ENCODE measurements at places on chromosomes 11 and 22.

DNA sequence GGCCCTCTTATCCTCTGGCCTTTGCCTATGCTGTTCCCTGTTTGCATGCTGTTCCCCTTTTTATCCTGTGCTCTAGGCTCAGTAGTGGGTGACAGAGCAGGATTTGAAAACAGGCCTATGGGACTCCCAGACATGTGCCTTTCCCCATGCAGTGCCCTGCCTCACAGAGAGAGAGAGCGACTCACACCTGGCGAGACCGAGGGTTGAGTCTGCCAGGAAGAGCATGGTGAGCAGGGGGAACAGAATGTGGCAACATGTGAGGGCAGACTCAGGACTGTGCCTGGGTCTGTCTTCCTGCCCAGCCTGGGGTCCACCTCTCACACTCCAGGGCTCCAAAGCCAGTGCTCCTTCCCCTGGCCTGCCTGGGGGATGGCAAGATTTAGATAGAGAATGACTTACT is 75.0 kb downstream of the NFAM1 start:
- no peak for DNase-seq

GRCh38 chr22:24502541-24502940 is 7.4 kb downstream of the UPB1 start:
- DNase-seq, result no peak

GRCh38 chr11:57134284-57134683 is 47.5 kb upstream of the LRRC55 start:
- DNase-seq, result no peak

- DNase-seq, result no peak
These were observed 388.6 kb downstream of the MN1 start for GRCh38 chr22:27412866-27413445.

DNA sequence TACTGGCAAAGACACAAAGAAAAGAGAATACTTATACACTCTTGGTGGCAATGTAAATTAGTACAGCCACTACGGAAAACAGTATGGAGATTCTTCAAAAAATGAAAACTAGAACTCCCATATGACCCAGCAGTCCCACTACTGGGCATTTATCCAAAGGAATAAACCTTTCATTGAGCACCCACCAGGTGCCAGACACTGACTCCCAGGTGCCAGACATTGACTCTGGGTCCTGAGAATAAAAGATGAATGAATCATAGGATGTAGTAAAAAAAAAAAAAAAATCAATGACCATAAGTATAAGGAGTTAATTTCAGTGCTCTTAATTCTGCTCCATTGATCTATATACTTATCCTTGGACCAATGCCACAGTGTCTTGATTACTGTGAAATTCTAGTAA is 28.2 kb downstream of the HEPHL1 start:
- no peak for DNase-seq

DNA sequence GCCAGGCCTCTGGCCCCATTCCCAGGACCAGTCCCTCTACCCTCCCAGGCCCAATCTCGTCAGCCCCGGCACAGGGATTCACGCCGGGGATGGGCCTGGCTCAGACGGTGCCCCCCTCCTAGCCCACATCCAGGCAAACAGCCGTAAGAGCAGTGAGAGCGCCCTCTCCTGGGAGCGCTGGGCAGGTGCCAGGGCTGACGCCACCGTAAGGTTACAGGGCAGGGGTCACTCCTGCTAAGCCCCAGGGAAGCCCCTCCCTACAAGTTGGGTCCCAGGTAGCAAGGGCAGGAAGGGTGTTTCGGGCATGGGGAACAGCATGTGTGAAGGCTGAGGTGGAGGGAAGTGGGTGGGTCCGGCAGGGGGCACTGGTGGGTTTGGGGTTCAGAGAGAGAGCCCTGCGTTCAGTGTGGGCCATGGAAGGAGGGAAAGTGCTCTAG is 19.2 kb upstream of the PPARA start:
- no peak for DNase-seq

- DNase-seq, result no peak
These were observed 8.1 kb upstream of the PANX2 start for GRCh38 chr22:50162391-50162956.

DNA sequence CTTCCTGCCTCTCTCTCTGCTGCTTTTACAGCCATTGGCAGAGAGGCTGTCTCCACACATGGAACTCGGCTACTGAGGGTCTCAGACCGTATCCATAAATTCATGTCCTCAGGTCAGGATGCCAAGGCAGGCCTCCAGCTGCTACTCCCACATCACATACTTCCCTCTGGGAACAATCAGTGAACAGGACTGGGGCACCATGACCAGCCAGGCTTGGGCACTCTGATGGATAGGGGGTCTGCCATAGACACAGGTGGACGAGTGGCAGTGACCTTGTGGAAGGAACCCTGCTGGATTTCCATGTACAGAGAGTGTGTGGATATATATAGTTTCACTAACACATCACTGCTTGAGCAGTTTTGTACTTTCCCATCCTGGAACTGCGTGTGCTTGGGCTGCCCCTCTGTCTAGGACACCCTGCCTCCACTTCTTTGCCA is 97.7 kb upstream of the PARVA start:
- DNase-seq, result no peak

DNA sequence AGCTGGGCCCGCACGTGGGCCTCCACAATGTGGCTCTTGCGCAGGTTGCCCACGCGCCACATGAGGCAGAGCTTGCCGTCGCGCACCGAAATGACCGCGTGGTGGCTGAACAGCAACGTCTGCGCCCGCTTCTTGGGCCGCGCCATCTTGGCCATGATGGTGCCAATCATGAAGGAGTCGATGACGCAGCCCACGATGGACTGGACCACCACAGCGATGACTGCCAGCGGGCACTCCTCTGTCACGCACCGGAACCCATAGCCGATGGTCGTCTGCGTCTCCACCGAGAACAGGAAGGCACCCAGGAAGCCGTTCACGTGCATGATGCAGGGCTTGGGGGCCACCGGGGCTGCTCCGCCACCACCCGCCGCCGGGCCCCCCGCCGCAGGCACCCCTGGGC is 27.5 kb downstream of the KCNJ4 start:
- no peak for DNase-seq

DNA sequence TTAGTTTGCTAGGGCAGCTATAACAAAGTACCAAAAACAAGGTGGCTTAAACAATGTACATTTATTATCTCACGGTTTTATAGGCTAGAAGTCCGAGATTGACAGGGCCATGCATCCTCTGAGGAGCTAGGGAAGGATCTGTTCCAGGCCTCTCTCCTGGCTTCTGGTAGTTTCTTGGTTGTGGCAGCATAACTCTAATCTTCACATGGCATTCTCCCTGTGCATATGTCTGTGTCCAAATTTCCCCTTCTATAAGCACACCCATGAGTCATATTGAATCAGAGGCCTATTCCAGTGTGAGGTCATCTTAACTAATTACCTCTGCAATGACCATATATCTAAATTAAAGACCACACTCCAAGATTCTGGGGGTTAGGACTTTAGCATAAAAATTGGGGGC is 31.3 kb upstream of the MMP13 start:
- DNase-seq, result no peak

DNA sequence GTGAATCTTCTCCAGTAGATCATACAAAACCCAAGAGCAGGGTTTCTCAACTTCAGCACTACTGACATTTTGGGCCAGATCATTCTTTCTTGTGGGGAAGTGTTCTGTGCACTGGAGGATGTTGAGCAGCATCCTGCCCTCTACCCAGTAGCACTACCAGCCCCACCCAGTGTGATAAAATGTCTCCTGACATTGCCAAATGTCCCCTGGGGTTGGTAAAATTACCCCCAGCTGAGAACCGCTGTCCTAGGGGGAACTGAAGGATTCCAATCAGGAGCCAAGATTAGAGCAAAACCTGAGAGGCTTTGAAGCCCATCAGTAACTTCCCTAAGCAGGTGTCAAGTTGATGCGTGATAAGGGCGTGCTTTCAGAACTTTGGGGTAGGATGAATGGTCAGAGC is 61.4 kb upstream of the YWHAH start:
- no peak for DNase-seq

DNA sequence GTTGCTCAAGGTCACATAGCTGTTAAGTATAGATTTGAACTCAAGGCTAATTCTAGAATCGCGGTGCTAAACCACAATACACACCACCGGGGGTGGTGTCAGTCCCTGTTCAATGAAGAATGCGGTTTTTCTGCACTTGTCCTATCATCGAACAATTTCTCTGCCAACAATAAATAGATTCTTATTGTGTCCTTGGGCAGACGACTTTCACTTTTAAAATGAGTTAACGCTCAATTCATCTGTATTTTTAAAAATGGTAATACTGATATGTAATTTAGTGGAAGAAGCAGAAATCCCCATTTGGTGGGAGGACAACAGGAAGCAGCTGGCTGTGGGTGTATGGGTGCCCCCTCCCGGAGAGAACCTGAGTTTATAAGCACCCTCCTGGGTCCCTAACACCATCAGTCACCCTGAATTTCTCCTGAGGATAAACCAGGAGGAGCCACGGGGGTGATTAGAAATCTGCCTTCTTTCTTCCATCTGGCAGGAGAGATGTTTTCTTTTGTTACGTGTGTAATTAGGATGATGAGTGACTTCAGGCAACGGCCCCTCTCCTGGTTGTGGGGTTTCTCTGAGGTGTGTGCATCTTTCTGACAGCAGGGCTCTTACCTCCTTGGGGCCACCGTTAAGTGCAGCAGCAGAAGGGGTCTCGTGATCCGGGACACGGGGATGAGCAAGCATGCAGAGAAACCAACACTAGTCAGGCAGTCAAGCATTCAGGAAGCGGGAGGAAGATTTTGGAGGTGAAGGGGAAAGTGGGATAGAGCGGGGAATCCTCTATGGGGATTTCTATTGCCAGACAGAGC is 87.7 kb downstream of the GRAMD1B start:
- DNase-seq, result no peak

- DNase-seq, result no peak
These were observed 82.9 kb upstream of the CRTAM start for GRCh38 chr11:122755409-122755808.

DNA sequence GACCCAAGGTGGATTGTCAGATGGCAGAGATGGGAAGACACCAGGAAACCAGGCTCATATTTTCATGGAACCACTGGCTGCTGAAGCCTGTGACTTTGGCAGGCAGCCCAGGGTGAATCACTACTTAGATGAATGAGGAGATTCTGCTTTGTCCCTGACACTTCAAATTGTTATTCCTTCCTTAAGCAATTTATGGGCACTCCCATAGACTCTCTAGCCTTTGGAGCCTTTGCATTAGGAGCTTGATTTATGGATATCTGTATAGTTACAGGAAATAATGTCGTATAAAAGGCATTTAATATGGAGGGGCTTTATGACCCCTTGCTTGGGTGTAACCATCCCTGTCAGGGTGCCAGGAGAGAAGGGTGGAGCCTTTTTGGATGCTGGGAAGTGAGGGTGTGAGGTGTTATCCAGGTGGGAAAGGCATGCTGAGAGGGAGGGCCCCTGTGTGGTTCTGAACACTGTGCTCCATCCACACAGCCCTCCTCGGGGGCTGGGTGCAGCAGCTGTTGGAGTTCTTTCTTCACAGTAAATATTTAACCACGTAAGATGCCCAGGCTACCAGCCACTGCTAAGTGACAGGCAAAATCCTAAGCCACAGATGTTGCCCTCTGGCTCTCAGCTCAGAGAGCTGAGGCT is 35.3 kb downstream of the IL18 start:
- DNase-seq, result no peak

All from stimulated activated CD8-positive, alpha-beta memory T cell treated with anti-CD3 and anti-CD28 coated beads, Interleukin-15, amount 100 ng/mL, for 48 hours (primary cell).